GM23338 (cell line): ENCODE measurements at places on chromosomes 6 and 20. TPM values are rescaled to one million over a fixed set of nuclear protein-coding genes. Genes with fewer than 3 reads are reported as not detected.

Gene SNX14
- 32.0 and 39.4 TPM in 2 replicates for total RNA-seq

Gene TBX18
- total RNA-seq, result 0.03 TPM in 1 of 2 replicates, not detected in the other

Gene C6orf15
- total RNA-seq, result not detected in 2 replicates

Gene SLC16A10
- 30.9 and 37.6 TPM in 2 replicates for total RNA-seq

Gene TAAR5
- total RNA-seq, result not detected in 2 replicates

Gene NRSN1
- 0.54 and 1.5 TPM in 2 replicates for total RNA-seq

Gene CPNE5
- 0.12 and 0.14 TPM in 2 replicates for total RNA-seq

Gene SIRPB1
- total RNA-seq, result not detected in 2 replicates

Gene DEFB126
- total RNA-seq, result not detected in 2 replicates

Gene SCUBE3
- 0.70 and 1.1 TPM in 2 replicates for total RNA-seq

Gene SCP2D1
- total RNA-seq, result not detected in 2 replicates
